ENCODE measurements at places on chromosomes 11 and 22.

DNA sequence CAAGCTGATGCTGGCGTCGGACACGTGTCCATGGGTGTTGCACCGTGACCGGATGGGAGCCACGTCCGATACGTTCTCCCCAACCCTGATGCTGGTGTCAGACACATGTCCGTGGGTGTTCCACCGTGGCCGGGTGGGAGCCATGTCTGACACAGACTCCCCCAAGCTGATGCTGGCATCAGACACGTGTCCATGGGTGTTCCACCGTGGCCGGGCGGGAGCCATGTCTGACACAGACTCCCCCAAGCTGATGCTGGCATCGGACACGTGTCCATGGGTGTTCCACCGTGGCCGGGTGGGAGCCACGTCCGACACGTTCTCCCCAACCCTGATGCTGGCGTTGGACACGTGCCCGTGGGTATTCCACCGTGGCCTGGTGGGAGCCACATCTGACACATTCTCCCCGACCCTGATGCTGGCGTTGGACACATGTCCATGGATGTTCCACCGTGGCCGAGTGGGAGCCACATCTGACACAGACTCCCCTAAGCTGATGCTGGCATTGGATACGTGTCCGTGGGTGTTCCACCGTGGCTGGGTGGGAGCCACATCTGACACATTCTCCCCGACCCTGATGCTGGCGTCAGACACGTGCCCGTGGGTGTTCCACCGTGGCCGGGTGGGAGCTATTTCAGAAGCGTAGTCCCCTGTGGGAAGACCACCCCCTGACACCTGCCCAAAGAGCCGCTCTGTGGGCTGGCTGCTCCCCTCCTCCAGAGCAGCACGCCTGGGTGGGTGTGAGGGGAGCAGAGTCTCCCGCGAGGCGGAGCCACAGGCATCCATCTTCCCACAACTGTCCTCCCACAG, 20.0 kb downstream of the SELENOO start:
- no peak for DNase-seq

DNA sequence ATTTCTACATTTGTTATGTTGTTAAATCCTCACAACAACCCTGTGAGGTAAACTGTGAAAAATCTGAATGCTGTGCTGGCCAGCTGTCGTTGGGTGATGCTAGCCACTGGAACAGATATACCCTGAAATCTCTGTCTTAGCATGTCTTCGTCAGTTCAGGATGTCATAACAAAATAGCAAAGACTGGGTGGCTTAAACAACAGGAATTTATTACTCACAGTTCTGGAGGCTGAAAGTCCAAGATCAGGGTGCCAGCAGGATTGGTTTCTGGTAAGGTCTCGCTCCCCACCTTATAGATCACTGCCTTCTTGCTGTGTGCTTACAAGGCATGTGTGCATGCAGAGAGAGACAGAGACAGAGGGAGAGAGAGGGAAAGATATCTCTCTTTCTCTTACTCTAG, 211.7 kb downstream of the C11orf91 start:
- no peak for DNase-seq

DNA sequence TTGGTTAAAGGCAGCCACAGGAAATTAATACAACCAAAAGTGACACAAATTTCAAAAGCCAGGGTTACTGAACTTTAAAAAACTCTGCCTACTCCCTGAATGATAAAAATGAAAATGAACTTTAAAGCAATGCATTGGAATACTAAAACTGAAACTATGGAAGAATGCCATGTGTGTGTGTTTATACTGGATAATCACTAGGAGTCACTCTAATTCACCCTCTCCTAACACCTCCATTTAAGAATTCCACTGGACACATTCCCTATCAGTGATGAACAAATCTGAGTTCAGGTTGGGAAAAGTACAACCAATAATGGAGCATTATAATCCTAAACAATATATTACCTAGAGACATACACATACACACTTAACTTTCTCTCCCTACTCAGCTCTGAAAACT, 27.5 kb upstream of the PLAAT3 start:
- no peak for DNase-seq

GRCh38 chr22:23775779-23776375, 3.2 kb downstream of the MMP11 start:
- no peak for DNase-seq

GRCh38 chr11:87180742-87181141, 143.0 kb downstream of the TMEM135 start:
- no peak for DNase-seq

DNA sequence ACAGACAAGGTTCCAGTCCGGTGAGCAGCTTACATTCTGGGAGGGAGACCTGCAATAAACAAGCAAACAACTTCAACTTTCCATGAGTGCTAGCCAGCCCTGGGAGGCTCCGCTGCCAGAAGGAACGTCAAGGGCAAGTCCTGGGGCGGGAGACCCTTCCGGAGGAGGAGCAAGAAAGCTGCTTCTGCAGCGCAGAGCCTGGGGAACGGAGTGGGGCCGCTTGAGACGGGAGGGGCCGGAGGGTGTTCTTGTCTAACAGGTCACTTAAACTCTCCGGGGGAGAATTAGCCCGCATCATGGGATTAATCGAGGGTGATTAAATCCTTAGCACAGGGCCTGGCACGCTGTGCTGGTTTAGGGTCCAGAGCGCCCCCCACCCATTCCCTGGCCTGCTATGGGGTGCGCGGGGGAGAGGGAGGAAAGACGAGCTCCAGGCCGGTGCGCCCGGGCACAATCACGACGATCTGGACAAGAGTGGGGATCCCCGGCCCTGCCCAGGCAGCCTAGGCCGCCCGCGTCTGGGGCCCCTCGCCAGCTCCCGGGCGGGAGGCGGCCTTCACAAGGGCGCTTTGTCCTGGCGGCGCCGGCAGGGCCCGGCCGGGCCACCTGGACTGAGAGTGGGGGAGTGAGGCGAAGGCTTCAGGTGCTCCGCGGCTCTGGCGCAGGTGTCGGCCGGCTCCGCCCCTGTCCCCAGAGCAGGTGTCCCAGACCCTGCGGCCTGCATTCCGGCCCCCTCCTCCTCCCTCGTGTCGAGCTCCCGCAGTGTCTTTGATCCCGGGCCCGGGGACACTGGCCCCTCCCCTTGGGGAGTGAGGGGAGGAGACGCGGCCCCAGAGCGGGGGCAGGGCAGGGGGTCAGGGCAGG, 663 bp upstream of the LARGE2 start:
- DNase-seq, result no peak

- no peak for DNase-seq
These were observed 313.1 kb upstream of the PITPNB start for GRCh38 chr22:28232204-28232603.

DNA sequence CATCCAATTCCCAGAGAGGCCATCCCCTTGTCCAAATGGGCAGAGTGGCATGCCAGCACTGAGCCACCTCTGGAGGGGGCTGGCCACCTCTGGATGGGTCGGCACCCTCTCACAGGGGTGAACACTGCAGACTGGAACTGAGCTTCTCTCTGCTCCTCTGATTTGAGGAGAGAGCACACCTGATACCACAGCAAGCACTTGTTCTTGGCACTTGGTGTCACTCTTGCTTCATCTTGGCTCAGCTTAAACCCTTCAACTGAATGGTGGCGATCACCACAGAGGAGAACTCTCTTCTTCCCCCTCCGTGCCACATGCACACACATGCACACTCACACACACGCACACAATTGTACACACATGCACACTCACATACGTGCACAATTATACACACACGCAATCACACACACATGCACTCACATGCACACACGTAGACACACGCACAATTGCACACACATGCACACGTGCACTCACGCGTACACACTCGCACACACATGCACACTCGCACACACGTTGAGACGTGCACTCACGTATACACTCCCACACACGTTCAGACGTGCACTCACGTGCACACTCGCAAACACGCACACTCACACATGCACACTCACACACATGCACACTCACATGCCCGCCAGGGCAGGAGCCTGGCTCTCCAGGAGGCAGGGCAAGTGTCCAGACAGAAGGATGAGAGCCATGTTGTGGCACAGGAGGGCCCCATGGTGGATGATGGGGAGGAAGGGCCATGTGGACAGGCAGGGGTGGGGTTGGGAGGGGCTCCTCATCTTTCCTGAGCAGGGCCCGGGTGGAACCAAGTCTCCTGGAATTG, 23.4 kb downstream of the OVOL1 start:
- DNase-seq, result no peak

- peak; percentile 13 for DNase-seq
These were observed 18.4 kb downstream of the MS4A6E start for GRCh38 chr11:60345489-60345888.

GRCh38 chr11:111438168-111438567, 59.1 kb upstream of the POU2AF1 start:
- DNase-seq, result no peak

GRCh38 chr11:102184269-102184987, 74.2 kb downstream of the YAP1 start:
- DNase-seq, result no peak

GRCh38 chr11:2798951-2799761, 86.4 kb downstream of the CDKN1C start:
- no peak for DNase-seq

- no peak for DNase-seq
These were observed 77.9 kb downstream of the XRRA1 start for GRCh38 chr11:74871037-74871436.

GRCh38 chr11:63872800-63873197, 33.9 kb downstream of the MARK2 start:
- DNase-seq, result no peak
